CD8-positive, alpha-beta memory T cell (primary cell): ENCODE measurements at places on chromosomes 5 and 9.

GRCh38 chr5:108688485-108688884, 59.2 kb upstream of the FER start:
- DNase-seq = no peak

DNA sequence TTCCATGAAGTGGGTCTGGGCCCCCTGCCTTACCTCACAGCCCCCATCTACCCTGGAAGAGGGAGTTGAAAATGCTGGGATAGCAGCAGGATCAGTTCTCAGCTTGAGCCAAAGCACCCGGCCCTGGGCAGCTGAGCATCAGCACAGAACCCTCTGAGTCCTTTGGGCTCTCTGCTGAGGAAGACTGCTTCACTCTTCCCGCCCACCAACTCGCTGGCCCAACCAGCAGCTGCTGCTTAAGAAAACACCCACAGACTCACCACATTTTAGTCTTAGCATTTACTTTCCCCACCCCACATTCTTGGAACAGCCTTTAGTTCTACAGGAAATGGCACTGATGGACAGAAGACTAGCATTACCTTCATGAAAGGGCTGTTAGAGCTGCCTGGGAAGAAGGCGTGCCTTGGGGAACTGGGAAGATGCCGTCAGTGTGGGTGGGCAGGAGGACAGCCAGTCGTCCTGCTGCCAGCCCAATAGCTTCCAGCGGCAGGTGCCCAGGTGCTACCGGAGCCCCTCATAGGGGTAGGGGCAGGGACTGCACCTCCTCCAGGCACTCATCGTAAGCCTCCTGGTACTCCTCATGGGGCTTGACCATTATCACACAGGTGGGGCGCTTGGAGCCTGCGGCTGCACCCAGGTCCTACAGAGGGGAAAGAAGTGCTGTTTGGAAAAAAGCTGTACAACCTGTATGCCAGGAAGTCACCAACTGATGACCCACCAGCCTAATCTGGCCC, 4.3 kb downstream of the NHP2 start:
- no peak for DNase-seq

GRCh38 chr9:13811876-13812275, 502.1 kb downstream of the NFIB start:
- no peak for DNase-seq

- no peak for DNase-seq
These were observed 506.7 kb downstream of the CTNND2 start for GRCh38 chr5:11397549-11397948.

GRCh38 chr5:132433141-132433540, 57.4 kb downstream of the IRF1 start:
- DNase-seq = no peak

DNA sequence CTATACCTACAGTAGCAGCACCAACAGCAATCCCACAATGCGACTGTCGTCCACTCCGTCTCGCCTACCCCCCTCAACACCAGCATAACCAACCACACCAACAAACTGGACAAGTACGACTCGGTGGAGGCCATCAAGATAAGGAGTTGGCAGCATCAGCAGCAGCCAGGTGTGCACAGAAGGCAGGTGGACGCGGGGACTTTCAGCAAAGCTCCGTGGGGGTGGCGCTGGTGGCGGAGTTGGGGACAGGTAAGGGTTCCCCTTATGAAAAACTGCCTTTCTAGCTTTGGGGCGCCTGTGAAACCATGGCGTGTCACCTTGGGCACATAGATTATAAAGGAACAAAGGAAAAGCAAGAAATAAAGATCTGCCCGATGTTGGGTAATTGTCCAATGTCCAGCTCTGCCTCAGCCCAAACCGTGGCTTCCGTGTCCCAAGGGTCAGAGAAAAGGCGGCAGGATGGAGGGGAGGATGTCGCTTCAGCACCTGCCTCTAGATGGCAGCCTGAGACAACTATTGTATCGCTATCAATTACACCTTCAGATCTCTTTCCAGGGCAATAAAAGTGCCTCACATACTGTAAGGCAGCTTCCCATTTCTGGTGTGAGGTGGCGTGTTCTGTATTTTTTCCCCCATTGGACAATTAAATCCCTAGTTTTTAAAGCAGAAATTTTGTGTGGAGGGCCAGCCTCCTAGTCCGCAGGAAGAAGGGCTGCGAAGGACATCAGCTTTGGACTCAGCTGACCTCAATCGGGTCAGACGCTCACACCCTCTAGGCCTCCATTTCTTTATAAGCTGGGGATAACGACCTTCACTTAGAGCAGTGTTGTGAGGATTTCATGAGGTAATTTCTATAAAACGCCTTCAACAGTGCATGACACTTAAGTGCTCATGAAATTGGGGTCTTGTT, 58.8 kb downstream of the MTRR start:
- no peak for DNase-seq

DNA sequence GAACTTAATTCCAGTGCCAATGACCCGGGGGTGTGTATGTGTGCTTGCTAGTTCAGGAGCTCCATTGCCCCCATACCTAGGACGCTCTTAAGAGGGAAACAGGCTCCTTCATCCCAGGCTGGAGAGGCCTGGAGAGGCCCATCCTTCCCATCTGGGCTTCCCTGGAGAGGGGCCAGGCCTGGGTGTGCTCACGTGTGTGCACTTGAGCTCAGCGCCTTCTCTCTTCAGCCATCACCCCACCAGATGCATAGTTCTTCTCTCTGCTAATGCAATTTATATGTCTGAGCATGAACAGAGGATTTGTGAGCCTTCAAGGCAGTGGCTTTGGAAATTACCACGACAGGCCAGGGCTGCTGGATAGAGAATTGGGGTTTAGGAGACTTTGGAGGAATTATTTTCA, 48.6 kb upstream of the SHB start:
- no peak for DNase-seq

GRCh38 chr9:83315649-83316048, 222.6 kb downstream of the FRMD3 start:
- no peak for DNase-seq

DNA sequence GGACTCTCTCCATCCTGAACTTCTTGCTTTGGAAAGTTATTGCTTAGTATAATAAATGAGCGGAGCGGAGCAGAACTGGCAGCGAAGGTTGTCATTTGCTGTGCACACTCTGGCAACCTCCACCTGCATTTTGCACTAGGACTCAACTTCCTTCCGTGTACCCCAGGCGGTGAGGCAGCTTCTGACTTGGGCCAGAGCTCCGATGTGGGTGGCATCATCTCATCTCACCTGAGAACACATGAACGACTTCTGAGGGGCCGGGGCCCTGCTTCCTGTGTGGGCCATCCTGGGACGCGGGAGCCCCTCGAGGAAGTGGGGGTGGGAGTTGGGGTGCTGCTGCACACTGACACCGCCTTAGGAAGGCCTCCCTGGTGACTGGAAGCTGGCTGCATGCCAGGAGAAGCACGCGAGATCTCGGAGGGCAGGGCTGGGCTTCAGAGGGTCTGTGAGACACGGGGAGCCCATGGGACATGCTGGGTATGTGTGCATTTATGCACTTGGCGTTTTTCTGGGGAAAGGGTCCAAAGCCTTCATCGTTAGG, 56.5 kb upstream of the COL5A1 start:
- DNase-seq = no peak

DNA sequence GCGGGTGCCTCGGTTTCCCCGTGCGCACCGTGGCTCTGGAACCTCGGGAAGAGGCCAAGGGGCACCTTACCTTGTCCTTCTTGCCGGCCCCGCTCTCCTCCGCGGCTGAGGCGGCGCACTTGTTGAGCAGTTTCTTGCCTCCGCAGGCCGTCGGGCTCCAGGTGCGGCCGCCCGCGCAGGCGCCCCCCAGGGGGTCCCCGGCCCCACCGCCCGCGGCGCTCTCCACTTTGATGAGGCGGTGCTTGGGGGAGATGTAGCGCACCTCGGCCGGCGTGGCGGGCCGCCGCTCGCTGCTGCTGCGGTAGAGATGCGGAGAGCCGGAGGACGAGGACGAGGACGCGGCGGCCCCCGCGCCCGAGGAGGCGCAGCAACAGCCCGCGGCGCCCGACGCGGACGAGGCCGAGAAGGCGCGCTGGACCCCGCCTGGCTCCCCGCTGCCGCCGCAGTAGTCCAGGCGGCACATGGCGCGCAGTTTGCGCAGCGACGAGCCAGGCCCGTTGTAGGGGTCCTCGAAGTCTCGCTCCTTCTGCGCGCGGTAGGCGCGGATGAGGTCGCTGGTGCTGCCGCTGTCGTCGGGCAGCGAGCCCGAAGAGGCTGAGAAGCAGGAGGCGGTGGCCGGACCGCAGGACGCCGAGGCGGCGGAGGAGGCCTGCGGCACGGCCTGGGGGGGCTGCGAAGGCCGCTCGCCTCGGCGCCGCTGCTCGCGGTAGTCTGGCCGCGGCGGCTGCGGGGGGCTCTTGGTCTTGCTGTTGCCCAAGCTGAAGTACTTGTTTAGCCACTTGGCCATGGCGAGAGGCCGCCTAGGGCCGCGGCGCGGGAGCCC, 957 bp downstream of the SHB start:
- peak; percentile 6 for DNase-seq

GRCh38 chr5:141737535-141737934, 55.5 kb upstream of the ARAP3 start:
- no peak for DNase-seq

GRCh38 chr5:60541980-60542379, 158.0 kb downstream of the DEPDC1B start:
- no peak for DNase-seq

DNA sequence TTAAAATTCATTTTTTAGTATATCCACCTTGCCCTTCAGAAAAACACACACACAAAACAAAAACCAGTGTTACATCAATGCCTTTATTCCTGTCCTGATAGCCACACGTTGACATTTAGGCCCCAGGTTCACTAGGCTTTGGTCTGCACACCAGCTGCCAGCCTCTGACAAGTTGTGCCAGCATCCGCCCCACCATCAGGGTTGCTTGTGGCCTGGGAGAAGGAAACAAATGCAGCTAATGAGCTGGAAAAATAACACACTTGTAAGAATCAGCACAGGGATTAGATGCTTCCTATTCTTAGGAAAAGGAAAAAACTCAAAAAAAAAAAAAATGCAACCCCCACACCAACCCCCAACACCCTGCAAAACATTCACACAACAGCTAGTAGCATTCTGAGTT, 404.0 kb upstream of the GRIA1 start:
- no peak for DNase-seq
